NCI-H524 (cell line): ENCODE measurements at places on chromosomes 1 and 21.

- DNase-seq, result no peak
Observed at GRCh38 chr1:26921126-26921539, 410 bp upstream of the NUDC start.

DNA sequence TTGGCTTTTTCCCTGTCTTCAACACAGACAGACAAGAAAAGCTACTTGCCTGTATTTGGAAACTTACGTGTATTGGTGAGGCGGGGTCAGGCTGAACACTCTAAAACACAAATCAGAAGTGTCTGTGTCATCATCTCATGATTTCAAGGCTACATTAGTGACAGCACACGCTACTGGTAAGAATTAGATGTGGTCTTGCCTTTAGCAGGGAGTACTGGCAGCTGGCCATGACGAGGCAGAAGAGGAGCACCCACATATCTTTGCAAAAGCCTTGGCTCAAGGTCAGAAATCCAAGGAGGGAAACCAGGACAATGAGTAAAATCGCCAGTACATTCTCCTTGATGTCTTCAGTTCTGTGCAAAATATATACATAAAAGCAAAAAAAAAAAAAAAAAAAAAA is 77.7 kb downstream of the PCNX2 start:
- DNase-seq, result no peak

- DNase-seq, result peak; percentile 49
Observed at GRCh38 chr1:21645550-21645949, 23.6 kb downstream of the RAP1GAP start.

DNA sequence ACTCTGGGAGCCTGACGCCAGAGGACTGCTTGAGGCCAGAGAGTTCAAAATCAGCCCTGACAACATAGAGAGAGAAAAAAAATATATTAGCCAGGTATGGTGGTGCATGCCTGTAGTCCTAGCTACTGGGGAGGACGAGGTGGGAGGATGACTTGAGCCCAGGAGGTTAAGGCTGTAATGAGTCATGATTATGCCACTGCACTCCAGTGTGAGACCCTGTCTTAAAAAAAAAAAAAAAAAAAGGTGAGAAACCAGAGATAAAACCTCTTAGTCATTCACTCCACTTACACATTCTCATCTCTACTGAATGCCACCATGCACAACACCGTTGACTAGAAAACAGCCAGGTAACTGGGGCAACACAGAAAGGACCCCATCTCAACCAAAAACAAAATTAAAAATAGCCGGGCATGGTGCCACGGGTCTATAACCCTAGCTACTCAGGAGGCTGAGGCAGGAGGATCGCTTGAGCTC is 178.1 kb downstream of the SLC45A1 start:
- no peak for DNase-seq

DNA sequence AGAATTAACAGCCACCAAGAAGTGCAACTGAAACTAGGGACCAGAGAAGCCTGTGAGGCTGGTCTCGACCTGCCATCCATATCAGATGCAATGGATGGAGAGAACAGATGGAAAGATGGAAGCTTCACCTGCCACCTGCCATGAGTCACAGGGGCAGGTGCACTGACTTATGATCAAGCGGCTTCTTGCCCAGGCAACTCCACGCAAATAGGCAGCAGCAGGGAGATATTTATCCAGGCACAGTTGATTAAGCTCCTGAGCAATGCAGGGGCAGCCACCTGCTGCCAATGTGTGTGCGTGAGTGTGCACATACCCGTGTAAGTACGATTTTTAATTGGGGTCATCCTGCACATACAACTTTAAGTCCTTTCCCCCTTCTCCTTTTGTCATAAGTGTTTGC is 174.2 kb downstream of the PTPRU start:
- peak; percentile 29 for DNase-seq

- DNase-seq, result peak; percentile 78
Observed at GRCh38 chr1:220921971-220922635, 42.9 kb downstream of the HLX start.

GRCh38 chr21:45056917-45057560 is 17.3 kb upstream of the ADARB1 start:
- DNase-seq, result no peak

GRCh38 chr1:113095790-113096455 is 22.9 kb downstream of the LRIG2 start:
- no peak for DNase-seq

GRCh38 chr1:229114315-229114714 is 156.6 kb upstream of the RAB4A start:
- peak; percentile 28 for DNase-seq

GRCh38 chr1:31617916-31618746 is 642 bp downstream of the HCRTR1 start:
- peak; percentile 32 for DNase-seq

- no peak for DNase-seq
Observed at GRCh38 chr21:43970551-43970950, 41.6 kb upstream of the TRAPPC10 start.

DNA sequence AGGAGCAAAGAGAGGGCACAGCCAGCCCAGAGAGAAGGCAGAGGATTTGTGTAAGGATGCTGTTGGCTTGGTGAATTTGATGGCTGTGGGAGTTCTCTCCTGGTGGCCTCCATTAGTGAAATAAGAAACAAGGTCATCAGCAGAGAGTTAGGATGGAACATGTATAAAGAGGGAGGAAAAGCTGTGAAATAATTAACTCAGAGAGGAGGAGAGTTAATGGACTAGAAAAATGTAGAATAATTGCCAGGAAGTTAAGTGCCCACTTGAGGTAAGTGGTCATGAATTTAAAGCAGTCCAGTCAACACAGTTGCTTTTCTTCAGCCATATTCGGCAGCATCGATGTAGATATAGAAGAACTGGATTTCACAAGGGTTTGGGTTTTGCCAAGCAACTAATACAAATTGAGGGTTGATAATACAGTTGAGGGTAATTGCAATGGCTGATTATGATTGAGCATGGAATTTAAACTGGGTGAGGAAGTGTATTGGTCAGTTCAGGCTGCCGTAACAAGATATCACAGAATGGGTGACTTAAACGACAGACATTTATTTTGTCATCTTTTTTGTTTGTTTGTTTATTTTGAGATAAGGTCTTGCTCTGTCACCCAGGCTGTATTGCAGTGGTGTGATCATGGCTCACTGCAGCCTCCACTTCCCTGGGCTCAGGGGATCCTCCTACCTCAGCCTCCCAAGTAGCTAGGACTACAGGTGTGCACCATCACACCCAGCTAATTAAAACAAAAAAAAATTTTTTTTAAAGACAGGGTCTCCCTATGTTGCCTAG is 31.7 kb upstream of the KLF17 start:
- DNase-seq, result peak; percentile 64

- DNase-seq, result no peak
Observed at GRCh38 chr21:15400905-15401304, 328.9 kb upstream of the USP25 start.

DNA sequence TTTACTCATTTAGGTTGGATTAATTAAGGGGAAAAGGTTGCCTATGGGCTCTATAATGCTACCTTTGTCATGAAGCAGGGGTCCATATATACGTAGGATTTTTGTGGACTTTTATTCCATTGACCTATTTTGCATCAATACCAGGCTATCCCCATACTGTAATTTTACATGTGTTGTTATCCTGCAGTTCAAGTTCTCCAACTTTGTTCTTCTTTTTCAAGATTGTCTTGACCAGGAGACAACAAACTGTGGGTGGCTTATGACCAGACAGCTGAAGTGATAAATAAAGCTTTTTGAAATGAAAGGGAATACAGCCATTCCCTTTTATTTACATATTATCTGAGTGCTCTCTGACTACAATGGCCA is 345.7 kb downstream of the BARHL2 start:
- no peak for DNase-seq

DNA sequence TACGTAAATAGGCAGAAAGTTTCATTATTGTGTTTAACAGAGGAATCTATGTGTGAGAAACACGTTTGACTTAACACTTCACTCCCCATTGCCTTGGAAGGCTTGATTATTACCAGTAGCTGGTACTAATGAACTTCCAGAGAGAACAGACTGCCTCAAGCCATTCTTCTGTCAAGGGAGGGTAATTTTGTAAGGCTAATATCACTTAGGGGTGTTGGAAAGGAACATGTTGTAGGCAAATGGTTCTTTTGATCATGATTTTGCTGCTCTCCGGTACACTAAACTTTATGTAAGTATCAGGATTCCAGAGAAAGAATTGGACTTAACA is 1.8 kb downstream of the LAMC1 start:
- DNase-seq, result no peak

- DNase-seq, result no peak
Observed at GRCh38 chr1:71635568-71635967, 554.7 kb upstream of the ZRANB2 start.

DNA sequence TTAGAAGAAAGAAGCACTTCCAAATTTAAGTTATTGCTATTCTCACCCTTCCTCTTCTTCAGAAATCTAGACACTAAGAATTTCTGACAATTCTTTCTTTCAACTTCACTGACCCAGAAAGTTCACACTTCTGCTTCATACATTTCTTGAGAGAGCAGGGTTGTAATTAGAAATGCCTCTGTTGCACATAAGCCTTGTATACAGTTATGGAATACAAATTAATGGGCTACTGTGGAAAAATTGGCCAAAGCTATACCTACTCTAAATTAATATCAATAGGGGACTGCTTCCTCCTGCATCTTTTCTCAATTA is 1.5 kb downstream of the TNFSF18 start:
- DNase-seq, result no peak

GRCh38 chr1:39680751-39681150 is 8.8 kb upstream of the NT5C1A start:
- no peak for DNase-seq

DNA sequence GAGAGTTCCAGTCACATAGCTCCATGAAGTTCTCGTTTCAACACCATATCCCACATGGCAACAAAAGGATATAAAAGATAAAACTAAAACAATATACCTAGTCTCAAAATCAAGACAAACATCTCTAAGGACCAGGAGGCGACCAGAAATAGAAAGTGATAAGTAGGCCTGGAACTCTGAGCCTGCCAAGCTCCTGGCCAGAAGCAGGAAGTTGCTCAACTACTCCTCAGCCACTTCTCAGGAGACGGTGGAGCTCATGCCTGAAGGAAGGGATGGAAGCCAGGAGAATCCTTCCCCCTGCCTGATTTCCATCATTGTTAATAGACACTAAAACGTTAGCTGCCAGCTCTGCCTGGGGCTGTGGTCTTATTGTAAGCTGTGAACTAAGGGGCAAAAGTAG is 94.7 kb downstream of the DISP1 start:
- no peak for DNase-seq

- DNase-seq, result no peak
Observed at GRCh38 chr1:220838578-220838977, 40.7 kb upstream of the HLX start.

DNA sequence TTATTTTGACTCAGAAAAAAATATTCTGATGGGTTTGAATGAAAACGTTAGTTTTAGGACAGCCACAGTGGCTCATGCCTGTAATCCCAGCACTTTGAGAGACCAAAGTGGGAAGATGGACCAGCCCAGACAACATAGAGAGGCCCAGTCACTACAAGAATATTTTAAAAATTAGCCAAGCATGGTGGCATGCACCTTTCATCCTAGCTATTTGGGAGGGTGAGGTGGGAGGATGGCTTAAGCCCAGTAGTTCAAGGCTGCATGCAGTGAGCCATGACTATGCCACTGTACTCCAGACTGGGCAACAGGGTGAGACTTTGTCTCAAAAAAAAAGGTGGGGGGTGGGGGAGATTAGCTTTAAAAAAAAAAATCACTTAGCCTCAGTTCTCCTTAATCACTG is 127.5 kb downstream of the LBR start:
- no peak for DNase-seq

DNA sequence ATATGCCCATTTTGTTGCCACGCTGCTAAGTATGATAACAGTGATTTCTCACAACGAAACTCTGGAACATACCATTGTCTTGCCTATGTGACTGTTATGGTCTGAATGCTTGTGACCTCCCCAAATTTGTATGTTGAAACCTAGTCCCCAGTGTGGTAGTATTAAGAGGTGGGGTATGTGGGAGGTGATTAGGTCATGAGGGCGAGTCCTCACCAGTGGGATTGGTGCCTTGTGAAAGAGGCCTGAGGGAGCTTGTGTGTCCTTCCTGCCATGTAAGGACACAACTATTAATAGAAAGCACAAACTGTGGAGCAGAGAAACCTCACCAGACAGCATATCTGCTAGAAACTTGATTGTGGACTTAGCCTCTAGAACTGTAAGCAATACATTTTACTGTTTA is 84.6 kb downstream of the SELENOF start:
- DNase-seq, result no peak

- DNase-seq, result no peak
Observed at GRCh38 chr1:235011064-235011598, 117.5 kb downstream of the TOMM20 start.

GRCh38 chr1:18328803-18329202 is 151.9 kb upstream of the KLHDC7A start:
- DNase-seq, result no peak

GRCh38 chr21:28761674-28762356 is 230.9 kb downstream of the LTN1 start:
- no peak for DNase-seq
